ENCODE measurements at places on chromosomes 13 and 19. TPM values are rescaled to one million over a fixed set of nuclear protein-coding genes. Genes with fewer than 3 reads are reported as not detected.

GRCh38 chr19:38020311-38020710 is 113.3 kb downstream of the SIPA1L3 start:
- no peaks in the 10 kb centered on the region for H3K27me3 ChIP-seq
- H3K36me3 ChIP-seq, result no peaks in the 10 kb centered on the region
- no peak overlapping the region for H3K27ac ChIP-seq
- no peak for DNase-seq

DNA sequence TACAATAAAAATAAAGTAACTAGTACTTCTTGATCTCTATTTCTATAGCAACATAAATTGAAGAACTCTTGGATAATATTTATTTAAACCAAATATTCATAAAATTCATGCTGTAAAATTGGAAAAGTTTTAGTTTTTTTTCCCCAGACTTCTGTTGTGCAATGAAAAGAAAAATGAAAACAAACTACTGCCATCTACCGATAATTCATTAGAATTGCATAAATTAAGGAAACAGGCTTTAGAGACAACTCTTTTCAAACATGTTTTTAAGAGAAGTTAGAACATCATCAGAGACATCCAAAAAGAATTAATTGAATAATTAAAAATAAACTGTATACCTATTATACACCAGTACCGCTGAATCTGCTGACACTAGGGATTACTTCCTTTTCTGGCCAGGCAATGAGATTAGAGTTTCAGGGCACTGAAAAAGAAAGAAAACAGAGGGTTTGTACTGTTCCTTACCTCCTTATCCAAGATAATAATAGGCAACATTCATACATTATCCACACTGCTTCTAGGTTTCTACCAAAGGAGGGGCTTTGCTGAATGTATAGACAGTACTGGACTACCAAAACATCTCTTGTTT is 4.9 kb downstream of the CCDC122 start:
- no peak overlapping the region for H3K4me3 ChIP-seq
- H3K27ac ChIP-seq, result no peak overlapping the region
- no peaks in the 10 kb centered on the region for H3K27me3 ChIP-seq
- H3K4me1 ChIP-seq, result no peaks in the 10 kb centered on the region
- no peaks in the 10 kb centered on the region for H3K36me3 ChIP-seq

GRCh38 chr19:4660181-4660791 is 9.9 kb downstream of the MYDGF start:
- H3K4me3 ChIP-seq, result no peak overlapping the region
- H3K4me1 ChIP-seq, result peaks cover 8% of the 10 kb centered on the region
- DNase-seq, result peak; percentile 49
- H3K27ac ChIP-seq, result no peak overlapping the region

DNA sequence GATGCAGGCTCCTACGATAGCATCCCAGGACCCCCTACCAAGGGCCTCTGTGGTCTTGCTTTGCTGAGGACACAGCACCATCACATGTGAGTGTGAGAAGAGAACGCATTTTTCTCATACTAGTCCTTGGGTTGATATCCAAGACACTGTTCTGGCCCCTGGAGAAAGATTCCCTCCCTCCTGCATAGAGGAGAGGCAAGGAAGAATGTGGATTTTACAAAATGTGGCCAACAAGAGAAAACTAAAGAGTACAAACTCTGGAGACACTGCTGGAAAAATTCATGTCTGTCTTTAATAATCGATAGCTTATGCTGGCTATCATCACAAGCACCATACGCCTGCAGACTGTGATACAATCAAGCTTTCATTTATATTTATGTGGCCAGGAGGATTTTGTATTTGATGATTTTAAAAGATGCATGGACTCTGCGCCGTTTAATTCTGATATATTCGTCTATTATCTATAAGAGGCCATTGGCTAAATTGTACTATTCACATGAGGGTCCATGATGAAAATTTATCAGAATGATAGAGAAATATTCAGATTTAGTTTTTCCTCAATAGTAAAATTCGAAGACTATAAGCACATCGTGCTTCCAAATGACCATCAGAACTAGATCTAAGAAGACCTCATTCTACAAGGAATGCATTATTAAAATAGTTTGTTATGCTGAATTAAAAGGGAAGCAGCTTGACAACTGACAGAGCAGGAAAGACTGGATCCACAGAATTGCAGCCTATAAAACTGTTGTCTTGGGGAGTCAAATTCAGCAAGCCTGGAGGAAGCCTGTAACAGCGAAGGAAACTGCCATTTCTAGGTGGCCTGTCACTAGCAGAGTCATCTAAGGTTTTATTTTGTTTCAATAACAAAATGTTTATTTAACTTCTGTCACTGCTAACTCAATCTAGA is 578.7 kb downstream of the DIAPH3 start:
- no peak for DNase-seq
- no peak overlapping the region for H3K4me3 ChIP-seq
- H3K27me3 ChIP-seq, result no peaks in the 10 kb centered on the region
- no peaks in the 10 kb centered on the region for H3K36me3 ChIP-seq
- H3K4me1 ChIP-seq, result no peaks in the 10 kb centered on the region

GRCh38 chr13:30395192-30396158 is 26.8 kb upstream of the UBE2L5 start:
- no peaks in the 10 kb centered on the region for H3K27me3 ChIP-seq
- H3K4me1 ChIP-seq, result no peaks in the 10 kb centered on the region
- no peaks in the 10 kb centered on the region for H3K36me3 ChIP-seq
- DNase-seq, result peak; percentile 96

- DNase-seq, result no peak
- H3K27me3 ChIP-seq, result no peaks in the 10 kb centered on the region
- H3K4me3 ChIP-seq, result no peak overlapping the region
- H3K4me1 ChIP-seq, result no peaks in the 10 kb centered on the region
Observed at GRCh38 chr19:40335101-40335500, 13.1 kb downstream of the C19orf47 start.

- H3K27ac ChIP-seq, result peak overlapping the region; percentile 100
- no peaks in the 10 kb centered on the region for H3K36me3 ChIP-seq
- DNase-seq, result peak; percentile 97
- peaks cover 6% of the 10 kb centered on the region for H3K4me1 ChIP-seq
- peak overlapping the region; percentile 89 for H3K4me3 ChIP-seq
- H3K27me3 ChIP-seq, result no peaks in the 10 kb centered on the region
Observed at GRCh38 chr19:35744430-35745327, 539 bp downstream of the U2AF1L4 start.

GRCh38 chr19:4878491-4878968 is 11.1 kb upstream of the PLIN3 start:
- no peak for DNase-seq
- H3K27ac ChIP-seq, result no peak overlapping the region
- no peaks in the 10 kb centered on the region for H3K4me1 ChIP-seq

DNA sequence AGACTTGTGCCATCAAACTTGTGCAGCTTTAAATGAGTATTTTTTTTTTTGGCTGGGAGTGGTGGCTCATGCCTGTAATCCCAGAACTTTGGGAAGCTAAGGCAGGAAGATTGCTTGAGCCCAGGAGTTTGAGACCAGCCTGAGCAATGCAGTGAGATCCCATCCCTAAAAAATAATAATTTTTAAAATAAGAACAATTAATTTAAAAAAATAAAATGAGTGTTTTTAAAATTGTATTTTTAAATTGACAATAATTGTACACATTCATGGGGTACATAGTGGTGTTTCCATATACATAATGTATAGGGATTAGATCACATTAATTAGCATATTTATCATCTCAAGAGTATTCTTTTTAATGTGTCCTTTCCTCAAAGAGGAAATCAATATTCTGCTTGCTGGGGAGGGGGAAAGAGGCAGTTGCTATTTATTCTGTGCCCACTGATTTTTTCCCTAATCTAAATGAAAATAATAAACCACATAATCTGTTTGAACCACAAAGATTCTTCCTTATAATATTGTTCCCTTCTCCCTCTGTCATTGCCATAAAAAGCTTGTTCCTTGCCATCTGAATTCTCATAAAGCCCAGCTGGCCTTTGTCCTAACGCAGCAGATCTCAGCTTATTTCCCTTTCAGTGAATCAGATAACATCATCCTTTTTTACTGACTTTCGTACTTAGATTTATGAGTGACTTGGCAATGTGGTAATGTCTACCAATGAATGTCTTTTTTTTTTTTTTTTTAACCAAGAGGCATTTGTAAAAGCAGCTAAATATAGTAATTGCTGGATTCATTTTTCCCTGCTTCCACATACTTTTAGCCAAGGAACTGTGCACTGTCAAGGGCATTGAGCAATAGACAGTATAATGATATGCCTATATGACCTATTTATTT is 81.8 kb upstream of the RUBCNL start:
- no peaks in the 10 kb centered on the region for H3K4me1 ChIP-seq
- no peaks in the 10 kb centered on the region for H3K27me3 ChIP-seq
- no peak overlapping the region for H3K4me3 ChIP-seq
- no peak for DNase-seq
- no peaks in the 10 kb centered on the region for H3K36me3 ChIP-seq

DNA sequence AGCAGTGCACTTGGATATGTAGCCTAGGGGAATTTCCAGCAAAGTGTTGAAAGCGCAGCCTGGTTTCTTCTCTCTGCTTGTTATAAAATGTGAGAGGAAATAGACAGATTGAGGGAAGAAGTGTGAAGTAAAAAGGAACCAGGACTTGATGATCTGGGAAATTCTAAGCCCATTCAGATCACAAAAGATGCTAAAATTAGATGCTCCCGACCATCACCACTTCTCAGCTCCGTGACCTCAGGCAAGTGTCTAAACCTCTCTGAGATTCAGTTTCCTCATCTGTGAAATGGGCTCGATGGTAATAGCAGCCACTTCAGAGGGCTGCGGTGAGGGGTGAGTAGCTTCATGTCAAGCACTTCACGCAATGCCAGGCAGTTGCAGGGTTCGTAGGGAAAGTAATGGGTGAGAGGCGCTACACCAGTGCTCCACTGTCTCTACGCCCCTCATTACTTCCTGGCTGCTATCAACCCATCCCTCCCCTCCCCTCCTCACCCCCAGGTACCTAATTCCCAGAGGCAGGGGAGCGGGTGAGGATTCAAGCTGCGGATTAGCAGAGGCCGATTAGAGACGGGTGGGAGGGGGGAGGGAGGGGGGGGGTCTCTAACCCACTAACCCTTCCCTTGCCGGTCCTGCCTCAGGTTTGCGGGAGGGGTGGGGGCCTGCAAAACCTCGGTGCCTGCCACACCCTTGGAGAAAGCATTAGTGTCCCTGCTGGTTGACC is 9.0 kb upstream of the NFIC start:
- peaks cover 7% of the 10 kb centered on the region for H3K4me1 ChIP-seq
- no peak overlapping the region for H3K4me3 ChIP-seq
- no peak for DNase-seq
- no peak overlapping the region for H3K27ac ChIP-seq
- H3K27me3 ChIP-seq, result no peaks in the 10 kb centered on the region

GRCh38 chr13:73335944-73336343 is 277.1 kb downstream of the KLF5 start:
- H3K4me3 ChIP-seq, result no peak overlapping the region
- H3K27me3 ChIP-seq, result no peaks in the 10 kb centered on the region
- H3K4me1 ChIP-seq, result no peaks in the 10 kb centered on the region
- H3K36me3 ChIP-seq, result no peaks in the 10 kb centered on the region
- no peak overlapping the region for H3K27ac ChIP-seq
- no peak for DNase-seq

DNA sequence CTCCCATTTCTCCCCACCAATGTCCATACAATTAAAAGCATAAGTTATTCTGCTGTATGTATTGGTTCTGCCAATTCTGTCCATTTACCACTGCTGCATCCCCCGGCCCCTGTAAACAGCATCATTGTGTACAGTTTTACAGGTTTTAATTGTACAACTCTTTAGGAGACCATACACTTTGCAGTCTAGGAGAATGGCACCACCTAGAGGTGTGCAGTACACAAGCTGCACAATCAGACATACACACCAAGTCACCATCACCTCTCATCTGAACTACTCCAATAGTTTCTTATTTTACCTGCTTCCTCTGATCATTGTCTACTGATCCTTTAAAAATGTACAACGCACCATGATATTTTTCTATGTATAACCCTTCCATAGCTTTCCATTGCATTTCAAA is 855.9 kb upstream of the KLHL1 start:
- H3K27me3 ChIP-seq, result no peaks in the 10 kb centered on the region
- H3K36me3 ChIP-seq, result no peaks in the 10 kb centered on the region
- no peaks in the 10 kb centered on the region for H3K4me1 ChIP-seq
- H3K4me3 ChIP-seq, result no peak overlapping the region

DNA sequence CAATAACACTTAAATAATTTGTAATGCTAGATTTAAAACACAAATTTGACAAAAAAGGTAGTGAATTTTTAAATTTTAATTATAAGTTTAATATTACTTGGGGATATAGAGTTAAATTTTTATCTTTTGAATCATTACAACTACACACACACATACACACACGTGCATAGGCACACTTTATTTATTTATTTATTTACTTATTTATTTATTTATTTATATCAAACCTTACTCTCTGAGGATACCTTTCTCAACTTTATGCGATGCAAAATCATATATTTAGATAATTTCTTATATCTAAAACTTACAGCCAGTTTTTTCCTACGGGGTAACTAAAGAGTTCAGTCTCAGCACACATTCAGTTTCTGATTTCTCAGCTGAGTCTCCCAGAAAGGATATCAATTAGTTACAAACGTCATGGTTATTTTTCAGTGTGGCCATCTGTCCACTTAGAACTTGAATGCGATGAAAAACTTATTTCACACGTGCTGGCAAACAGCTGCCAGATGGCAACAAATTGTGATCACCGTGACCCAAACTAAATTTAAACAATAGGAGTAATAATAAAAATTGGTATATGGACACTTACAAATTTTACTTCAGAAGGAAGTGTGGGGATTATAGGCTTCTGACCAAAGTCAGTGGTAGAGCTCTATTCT is 683.1 kb upstream of the PRR20A start:
- DNase-seq, result no peak
- H3K4me1 ChIP-seq, result no peaks in the 10 kb centered on the region
- no peak overlapping the region for H3K27ac ChIP-seq
- H3K27me3 ChIP-seq, result no peaks in the 10 kb centered on the region

GRCh38 chr19:42292042-42292960 is 9.6 kb upstream of the PRR19 start:
- DNase-seq, result peak; percentile 66
- H3K4me3 ChIP-seq, result no peak overlapping the region
- peaks cover 14% of the 10 kb centered on the region for H3K36me3 ChIP-seq
- no peak overlapping the region for H3K27ac ChIP-seq
- no peaks in the 10 kb centered on the region for H3K4me1 ChIP-seq

- H3K4me3 ChIP-seq, result peak overlapping the region; percentile 92
- no peaks in the 10 kb centered on the region for H3K36me3 ChIP-seq
- peak overlapping the region; percentile 100 for H3K27ac ChIP-seq
- peak; percentile 69 for DNase-seq
Observed at GRCh38 chr13:110714797-110715394, 1.4 kb downstream of the ING1 start.

MBD3L2 gene
- total RNA-seq, result not detected

LATS2 gene
- total RNA-seq, result 3.7 TPM

ZNF737 gene
- total RNA-seq, result 11.0 TPM

DPF1 gene
- total RNA-seq, result not detected

DCLK1 gene
- total RNA-seq, result 5.0 TPM

PSG4 gene
- not detected for total RNA-seq

CPB2 gene
- total RNA-seq, result not detected

STARD13 gene
- 30.2 TPM for total RNA-seq

IZUMO1 gene
- total RNA-seq, result not detected

VSIG10L gene
- total RNA-seq, result 1.1 TPM

ACER1 gene
- total RNA-seq, result not detected

KCNRG gene
- 0.40 TPM for total RNA-seq
